ENCODE measurements at places on chromosomes 1 and 21. TPM values are rescaled to one million over a fixed set of nuclear protein-coding genes. Genes with fewer than 3 reads are reported as not detected.

Gene SHE
- 31.4 TPM for total RNA-seq

Gene SLAMF9
- total RNA-seq, result not detected

Gene PANK4
- 36.4 TPM for total RNA-seq

Gene C1QC
- 689 TPM for total RNA-seq

Gene ERG
- 16.2 TPM for total RNA-seq

Gene ETV3L
- total RNA-seq, result not detected

Gene NUF2
- 1.2 TPM for total RNA-seq

Gene LRRC53
- not detected for total RNA-seq

Gene H3-3A
- total RNA-seq, result 453 TPM

Gene BLZF1
- total RNA-seq, result 19.2 TPM

Gene LMOD1
- 27.1 TPM for total RNA-seq

Gene PRAMEF11
- total RNA-seq, result not detected

Gene MYCL
- total RNA-seq, result 6.4 TPM

Gene ACTL8
- total RNA-seq, result not detected

Gene ELAPOR1
- total RNA-seq, result 18.6 TPM

Gene ZNF669
- 4.2 TPM for total RNA-seq

Gene IVL
- not detected for total RNA-seq

Gene GPATCH2
- total RNA-seq, result 22.4 TPM

Gene PDIK1L
- total RNA-seq, result 7.3 TPM

Gene ACTRT2
- not detected for total RNA-seq

Gene TFAP2E
- 2.3 TPM for total RNA-seq

Gene OR2AJ1
- not detected for total RNA-seq

Gene S100A5
- not detected for total RNA-seq

Gene CTBS
- 22.0 TPM for total RNA-seq

Gene PTPN7
- 8.4 TPM for total RNA-seq

Gene CYYR1
- 44.6 TPM for total RNA-seq

Gene CA14
- total RNA-seq, result 0.61 TPM

Gene OPN3
- 38.5 TPM for total RNA-seq

Gene CIART
- total RNA-seq, result 3.0 TPM

Gene OR6K3
- not detected for total RNA-seq

Gene SAMD13
- total RNA-seq, result not detected

Gene JAM2
- 12.9 TPM for total RNA-seq

Gene RGS1
- 30.1 TPM for total RNA-seq

Gene GCSAML
- total RNA-seq, result 0.30 TPM

Gene SLC16A4
- 17.3 TPM for total RNA-seq

Gene NBPF4
- total RNA-seq, result not detected

Gene CATSPERE
- 1.7 TPM for total RNA-seq

Gene MPL
- 0.46 TPM for total RNA-seq

Gene MLLT11
- total RNA-seq, result 1.0 TPM

Gene LYPD8
- total RNA-seq, result not detected

Gene BARHL2
- not detected for total RNA-seq

Gene CADM3
- total RNA-seq, result 3.5 TPM

Gene NHLH1
- 0.33 TPM for total RNA-seq
